ENCODE measurements at places on chromosomes 1 and 21.
A peak's percentile ranks its signal among the peaks of the same experiment; 100 is the strongest.

DNA sequence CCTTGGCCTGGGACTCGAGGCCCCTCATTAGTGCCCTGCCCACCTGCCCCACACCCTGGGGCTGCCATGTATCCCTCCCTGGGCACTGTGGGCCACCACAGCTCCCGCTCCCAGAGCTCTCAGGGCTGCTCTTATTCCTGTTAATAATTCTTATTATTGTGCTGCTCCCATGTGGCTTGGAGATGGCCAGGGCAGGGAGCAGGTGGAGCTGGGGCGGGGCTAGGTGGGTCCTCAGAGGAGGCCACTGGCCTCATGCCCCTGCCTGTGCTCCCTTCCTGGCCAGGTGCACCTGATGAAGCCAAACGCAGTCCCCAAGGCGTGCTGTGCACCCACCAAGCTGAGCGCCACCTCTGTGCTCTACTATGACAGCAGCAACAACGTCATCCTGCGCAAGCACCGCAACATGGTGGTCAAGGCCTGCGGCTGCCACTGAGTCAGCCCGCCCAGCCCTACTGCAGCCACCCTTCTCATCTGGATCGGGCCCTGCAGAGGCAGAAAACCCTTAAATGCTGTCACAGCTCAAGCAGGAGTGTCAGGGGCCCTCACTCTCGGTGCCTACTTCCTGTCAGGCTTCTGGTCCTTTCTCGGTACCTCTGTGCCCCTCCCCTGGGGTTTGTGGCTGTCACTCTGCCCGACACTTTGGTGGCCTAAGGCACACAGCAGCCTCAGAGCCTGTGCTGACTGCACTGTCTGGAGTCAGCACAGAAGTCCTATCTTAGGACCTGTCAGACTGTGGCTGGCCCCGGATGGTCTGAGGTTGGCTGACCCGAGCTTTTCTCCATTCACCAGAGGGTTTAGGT, 34.1 kb downstream of the BMP8A start:
- DNase-seq = peak; percentile 20

- DNase-seq = peak; percentile 8
These were observed 82.0 kb upstream of the ROR1 start for GRCh38 chr1:63691701-63692425.

- DNase-seq = no peak
These were observed 10.5 kb downstream of the ANXA9 start for GRCh38 chr1:150992626-150993025.

GRCh38 chr1:96214982-96215381, 506.6 kb upstream of the PTBP2 start:
- DNase-seq = no peak
